ENCODE measurements at places on chromosomes 3 and 15.

DNA sequence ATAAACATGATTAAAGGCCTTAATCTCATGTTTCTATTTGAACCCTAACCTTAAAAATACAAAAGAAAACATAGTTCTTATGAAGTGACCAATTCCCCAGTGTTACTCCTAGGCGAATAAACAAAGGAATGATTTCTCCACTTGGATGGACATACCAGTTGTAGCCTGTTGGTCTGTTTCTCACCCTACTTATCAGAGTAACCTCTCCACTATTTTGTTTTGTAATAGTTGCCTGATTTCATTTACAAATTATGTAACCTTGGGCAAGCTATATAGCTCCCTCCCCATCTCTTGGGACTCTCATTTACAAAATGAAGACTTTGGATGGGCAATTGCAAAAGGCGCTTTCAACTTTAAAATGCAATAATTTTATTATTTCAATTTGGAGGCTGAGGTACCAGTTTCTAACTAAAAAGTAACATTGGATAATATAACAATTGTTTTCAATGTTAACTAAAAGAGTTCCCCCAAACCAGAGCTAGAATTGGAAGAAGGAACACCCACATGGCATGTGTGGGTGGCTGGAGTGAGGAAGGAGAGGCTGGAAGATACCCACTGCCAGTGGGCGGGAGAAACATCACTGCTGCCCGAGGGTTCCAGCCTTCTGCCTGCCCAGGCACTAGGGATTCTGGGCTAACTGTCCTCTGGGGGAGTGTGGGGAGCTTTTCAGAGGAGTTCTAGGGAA lies 74.2 kb downstream of the RFTN1 start:
- DNase-seq = peak; percentile 20

GRCh38 chr3:18246336-18247060 lies 178.6 kb downstream of the SATB1 start:
- DNase-seq = peak; percentile 20

DNA sequence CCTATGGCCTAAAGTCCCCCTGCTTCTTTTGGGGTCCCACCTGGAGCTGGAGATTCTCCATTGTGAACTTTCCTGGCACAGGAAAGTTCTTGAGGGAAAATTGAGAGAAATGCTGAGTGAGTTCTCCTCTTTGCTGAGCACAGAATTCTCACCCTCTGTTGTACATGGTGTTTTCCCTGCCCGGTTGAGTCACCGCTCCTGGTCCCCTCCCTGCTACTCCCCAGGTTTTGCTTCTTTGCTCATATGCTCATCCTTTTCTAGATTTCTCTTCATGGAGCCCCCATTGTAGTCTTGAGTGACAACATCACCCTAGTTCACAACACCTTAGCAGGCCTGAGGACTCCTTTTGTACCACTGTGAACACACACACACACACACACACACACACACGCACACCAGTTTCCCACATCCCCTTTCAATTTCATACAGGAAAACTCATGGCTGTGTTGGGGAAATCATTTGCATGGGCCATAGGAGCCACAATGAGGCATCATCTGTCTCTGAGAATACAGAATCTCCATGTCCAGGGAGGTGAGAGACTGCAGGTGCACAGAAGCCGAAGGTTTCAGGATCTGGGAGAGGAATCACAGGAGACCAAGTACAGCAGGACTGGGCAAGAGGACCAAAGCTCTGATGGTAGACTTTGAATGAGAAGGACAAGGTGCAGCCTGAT lies 585.3 kb downstream of the GOLGA6L6 start:
- no peak for DNase-seq

- no peak for DNase-seq
Observed at GRCh38 chr3:56012721-56013120, 455.5 kb downstream of the ERC2 start.

- DNase-seq = no peak
Observed at GRCh38 chr3:187640569-187641059, 29.6 kb downstream of the SST start.

- DNase-seq = no peak
Observed at GRCh38 chr15:53260647-53261046, 470.5 kb upstream of the ONECUT1 start.

DNA sequence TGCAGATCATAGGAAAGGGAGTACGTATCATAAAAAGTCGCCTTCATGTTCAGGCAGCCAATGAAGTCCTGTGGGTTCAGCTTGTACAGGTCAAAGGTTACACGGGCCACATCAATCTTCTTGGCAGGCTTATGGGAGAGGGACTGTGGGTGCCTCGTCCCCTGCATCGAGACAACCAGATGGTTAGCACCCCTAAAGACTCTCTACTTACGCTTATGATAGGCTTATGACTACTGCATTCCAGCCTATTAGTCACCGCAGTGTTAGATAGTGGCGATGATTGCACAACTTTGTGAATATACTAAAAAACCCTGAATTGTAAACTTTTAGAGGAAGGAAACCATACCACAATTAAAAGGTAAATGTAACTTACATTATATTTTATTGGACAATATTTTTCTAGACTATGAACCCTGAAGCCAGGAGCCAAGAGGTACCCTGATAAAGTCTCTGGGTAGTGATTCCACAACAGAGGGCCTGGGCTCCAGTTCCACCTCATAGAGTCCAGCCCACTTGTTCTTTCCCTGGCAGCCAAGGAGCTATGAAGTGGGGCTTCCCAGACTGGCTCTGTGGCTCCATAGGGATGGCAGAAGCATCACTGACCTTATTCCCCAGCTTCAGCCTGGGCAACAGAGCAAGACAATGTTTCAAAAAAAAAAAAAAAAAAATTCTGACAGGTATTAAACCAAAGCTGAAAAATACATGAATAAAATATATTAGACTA lies 2.5 kb upstream of the FANCD2 start:
- peak; percentile 59 for DNase-seq

- no peak for DNase-seq
Observed at GRCh38 chr15:25714538-25714840, 148.6 kb downstream of the ATP10A start.

GRCh38 chr3:62500556-62501288 lies 127.4 kb upstream of the FEZF2 start:
- no peak for DNase-seq

- no peak for DNase-seq
Observed at GRCh38 chr3:100160521-100160920, 46.2 kb upstream of the FILIP1L start.

GRCh38 chr3:158134363-158134762 lies 24.5 kb downstream of the RSRC1 start:
- DNase-seq = no peak

GRCh38 chr15:31364301-31365031 lies 37.8 kb downstream of the KLF13 start:
- DNase-seq = no peak

GRCh38 chr3:72460205-72461174 lies 387.8 kb downstream of the SHQ1 start:
- no peak for DNase-seq

- DNase-seq = no peak
Observed at GRCh38 chr3:26350853-26351252, 271.7 kb upstream of the LRRC3B start.

- DNase-seq = no peak
Observed at GRCh38 chr3:136428167-136428566, 178.0 kb downstream of the PCCB start.

DNA sequence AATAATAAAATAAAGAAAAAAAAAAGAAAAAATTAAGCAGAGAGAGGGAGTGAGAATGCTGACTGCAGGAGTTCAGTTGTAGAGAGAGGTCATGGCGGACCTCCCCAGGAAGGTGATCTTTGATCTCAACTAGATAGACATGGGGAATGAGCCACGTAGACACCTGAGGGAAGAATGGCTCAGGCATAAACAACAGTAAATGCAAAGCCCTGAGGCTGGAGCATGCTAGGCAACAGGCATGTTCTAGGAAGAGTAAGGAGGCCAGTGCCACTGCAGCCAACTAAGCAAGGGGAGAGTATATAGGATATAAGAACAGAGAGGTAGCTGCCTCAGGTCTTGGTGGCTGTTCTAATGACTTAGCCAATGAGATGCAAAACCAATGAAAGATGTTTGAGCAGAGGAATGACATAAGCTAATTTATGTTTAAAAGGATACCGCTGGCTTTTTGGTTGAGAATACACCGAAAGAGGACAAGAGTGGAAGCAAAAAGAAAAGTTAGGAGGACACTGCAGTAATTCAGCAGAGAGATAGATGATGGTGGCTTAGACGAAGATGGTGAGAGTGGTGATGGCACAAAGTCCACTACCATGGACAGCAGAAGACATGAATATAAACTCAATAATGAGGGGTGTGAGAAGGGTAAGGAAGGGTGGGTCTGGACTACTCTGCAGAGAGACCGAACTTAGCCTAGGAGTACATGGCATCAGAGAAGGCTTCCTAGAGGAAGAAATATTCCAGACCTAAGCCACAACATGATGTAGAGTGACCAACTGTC lies 174.6 kb downstream of the P3H2 start:
- no peak for DNase-seq

Data from AG20443 (cell line).